ENCODE measurements at places on chromosomes 3 and 15. TPM values are rescaled to one million over a fixed set of nuclear protein-coding genes. Genes with fewer than 3 reads are reported as not detected.

GRCh38 chr3:157351981-157352380, 84.7 kb upstream of the PTX3 start:
- no peak for DNase-seq

DNA sequence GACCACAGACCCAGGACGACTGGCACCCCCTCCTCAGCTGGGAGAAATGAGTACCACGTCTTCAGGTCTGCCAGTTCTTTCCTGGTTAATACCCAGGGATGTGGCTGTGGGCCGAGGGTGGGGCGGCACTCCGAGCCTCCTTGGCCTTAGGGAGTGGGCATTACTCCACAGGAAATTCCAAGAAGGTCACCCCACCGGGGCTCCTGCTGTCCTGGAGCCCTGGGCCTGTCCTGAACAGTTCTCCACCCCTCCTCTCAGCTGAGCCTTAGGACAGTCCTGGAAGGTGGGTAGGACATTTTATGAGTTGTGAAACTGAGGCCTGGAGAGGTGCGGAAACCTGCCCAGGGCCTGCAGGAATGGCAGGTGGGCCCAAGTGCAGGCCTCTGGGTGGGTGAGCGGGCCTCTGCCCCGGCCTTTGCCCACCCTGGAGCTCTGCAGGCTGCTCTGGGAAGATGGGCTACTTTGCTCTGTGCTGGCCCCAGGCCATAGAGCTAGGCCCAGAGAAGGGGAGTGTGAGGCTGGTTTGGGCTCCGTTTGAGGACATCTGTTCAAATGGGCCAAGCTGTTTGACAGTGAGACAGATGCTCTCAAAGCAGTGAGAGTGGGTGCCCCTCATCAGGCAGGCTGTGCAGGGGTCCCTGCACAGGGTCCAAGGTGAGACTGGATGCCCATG, 103.1 kb downstream of the TMEM266 start:
- no peak for DNase-seq

GRCh38 chr3:45943207-45943846, at the start of gene CXCR6:
Gene CXCR6 (plus strand): TSS chr3:45943464. CDS start chr3:45946482, 3,018 bp downstream.
- peak; percentile 33 for DNase-seq

C3orf20 gene
- not detected for total RNA-seq

FGF7 gene
- 34.8 TPM for total RNA-seq

All from IMR-90 (cell line).